ENCODE measurements at places on chromosomes 16 and 17.

GRCh38 chr17:19978805-19979211, 1.2 kb upstream of the AKAP10 start:
- no peak for DNase-seq

DNA sequence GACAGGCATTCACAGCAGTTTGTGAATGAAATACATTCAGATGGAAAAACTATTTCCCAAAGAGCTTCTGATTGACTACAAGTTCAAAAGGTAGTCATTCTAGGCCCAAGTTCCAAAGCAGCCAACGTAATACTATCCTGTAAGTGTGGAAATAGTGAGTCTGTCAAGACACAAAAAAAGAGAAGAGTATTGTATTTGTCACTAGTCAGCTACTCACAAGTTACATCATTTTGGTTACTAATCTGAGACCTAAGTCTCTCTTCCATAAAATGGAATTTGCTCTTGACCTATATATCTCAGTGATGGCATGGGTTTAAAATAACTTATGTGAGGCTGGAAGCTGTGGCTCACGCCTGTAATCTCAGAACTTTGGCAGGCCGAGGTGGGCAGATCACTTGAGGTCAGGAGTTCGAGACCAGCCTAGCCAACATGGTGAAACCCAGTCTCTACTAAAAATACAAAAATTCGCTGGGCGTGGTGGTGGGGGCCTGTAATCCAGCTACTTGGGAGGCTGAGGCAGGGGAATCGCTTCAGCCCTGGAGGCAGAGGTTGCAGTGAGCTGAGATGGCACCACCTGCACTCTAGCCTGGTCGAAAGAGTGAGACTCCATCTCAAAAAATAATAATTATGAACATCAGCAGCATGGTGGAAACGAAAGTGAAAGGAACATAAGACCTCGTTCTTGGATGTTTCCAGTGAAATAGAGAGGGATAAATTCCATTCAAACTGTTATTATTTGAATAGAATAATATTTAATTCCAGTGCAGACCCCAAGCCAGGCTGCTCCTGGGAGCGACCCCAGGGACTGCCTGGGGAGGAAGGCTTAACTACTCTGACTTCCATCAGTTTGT, 2.9 kb downstream of the CMC2 start:
- DNase-seq, result no peak

GRCh38 chr16:85420501-85421337, 192.4 kb upstream of the GSE1 start:
- no peak for DNase-seq

DNA sequence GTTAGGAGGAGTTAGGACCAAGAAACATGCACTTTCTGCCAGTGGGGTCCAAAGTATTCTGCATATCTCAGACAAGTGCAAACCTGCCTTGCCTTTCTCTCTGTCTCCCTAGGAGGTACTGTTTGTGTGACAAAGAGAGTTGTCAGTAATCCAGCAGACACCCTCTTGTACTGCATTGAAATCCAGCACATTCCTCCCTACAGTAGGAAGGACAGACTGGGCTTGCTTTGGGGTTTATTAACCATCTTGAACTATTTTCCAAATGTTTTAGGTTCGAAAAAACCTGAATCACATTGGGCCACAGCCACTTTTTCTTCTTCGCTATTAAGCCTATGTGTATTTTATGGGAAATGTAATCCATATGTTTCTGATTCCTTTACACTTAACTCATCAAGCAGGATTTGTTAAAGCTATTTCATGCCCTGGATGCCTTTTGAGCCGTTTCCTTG, 204.2 kb upstream of the KCNJ16 start:
- no peak for DNase-seq

DNA sequence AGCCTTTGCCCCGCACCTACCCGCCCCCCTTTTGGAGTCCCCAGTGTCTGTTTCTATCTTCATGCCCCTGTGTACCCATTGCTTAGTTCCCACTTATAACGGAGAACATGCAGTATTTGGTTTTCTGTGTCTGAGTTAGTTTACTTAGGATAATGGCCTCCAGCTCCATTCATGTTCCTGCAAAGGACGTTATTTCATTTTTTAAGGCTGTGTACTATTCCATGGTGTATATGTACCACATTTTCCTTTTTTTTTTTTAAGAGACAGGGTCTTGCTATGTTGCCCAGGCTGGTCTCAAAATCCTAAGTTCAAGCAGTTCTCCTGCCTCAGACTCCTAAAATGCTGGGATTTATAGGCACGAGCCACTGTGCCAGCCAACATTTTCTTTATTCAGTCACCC, 4.1 kb upstream of the TGFB1I1 start:
- DNase-seq, result no peak

GRCh38 chr16:11683145-11683544, 14.9 kb downstream of the SNN start:
- no peak for DNase-seq

GRCh38 chr17:51799240-51799639, 359.3 kb downstream of the CA10 start:
- DNase-seq, result no peak

GRCh38 chr16:88773812-88774291, 11.2 kb downstream of the PIEZO1 start:
- DNase-seq, result no peak

GRCh38 chr16:51542981-51543815, 392.1 kb upstream of the SALL1 start:
- DNase-seq, result no peak

DNA sequence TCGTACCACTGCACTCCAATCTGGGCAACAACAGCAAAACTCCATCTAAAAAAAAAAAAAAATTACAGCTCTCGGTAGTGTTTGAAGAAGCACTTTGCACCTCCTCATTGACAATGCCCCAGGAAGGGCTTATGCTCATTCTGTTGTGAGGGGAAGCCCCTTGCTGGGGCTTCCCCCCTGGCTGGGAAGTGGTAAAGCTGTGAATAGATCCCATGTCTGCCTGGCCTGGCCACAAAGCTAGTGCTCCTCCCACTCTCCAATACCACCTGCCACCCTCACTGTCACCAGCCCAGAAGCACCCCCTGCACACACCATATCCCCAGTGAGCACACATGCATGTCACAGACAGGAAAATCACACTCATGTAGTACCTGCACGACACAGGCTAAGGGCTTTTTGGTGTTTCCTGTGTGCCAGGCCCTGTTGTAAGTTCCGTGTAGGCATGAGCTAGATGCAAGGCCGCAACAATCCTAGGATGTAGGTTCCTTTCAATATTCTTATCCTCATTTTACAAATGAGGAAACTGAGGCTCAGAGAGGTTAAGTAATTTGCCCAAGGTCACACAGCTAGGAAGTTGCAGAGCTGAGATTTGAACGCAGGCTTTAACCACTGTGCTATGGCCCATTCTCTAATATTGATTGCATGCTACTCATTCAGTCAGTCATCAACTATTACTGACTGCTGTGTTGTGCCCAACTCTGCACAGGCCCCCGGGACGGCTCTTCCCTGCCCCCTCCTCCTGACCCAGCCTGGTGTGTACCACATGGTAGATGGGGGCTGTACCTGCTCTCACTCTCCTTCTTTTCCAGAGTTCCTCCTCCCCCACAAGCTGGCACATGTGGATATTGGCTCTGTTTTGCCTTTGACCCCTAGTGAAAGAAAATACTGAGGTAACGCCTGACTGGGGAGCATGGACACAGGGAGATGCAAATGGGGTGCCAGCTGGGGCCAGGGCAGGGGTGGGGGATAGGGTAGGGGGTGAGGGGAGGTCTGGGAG, 11.9 kb upstream of the COL1A1 start:
- no peak for DNase-seq

DNA sequence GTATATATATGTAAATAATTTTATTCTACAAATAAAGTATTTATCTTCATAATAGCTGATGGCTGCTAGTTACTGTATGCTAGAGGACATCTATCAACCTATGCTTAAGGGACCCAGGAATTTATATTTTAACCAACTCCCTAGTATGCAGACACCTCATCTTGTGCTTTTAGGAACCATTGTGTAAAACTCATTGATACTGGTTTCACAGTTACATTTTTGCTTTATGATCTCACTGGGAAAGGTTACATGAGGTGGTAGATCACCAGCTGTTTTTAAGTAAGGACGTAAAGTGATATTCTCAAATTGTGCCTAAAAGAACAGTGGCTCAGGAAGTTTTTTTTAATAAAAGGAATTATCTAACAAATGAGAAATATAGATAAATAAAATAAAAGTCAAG, 56.4 kb downstream of the VMP1 start:
- no peak for DNase-seq

GRCh38 chr16:68022728-68023537, at the start of the genes DDX28 and DUS2:
TSS of gene DDX28 (minus strand) at chr16:68023232. CDS start at chr16:68023202, 30 bp downstream.
TSS of gene DUS2 (plus strand) at chr16:68023284. CDS start at chr16:68038024, 14,740 bp downstream.
- peak; percentile 62 for DNase-seq

- no peak for DNase-seq
Observed at GRCh38 chr17:3926860-3927627, 10.8 kb upstream of the P2RX1 start.

DNA sequence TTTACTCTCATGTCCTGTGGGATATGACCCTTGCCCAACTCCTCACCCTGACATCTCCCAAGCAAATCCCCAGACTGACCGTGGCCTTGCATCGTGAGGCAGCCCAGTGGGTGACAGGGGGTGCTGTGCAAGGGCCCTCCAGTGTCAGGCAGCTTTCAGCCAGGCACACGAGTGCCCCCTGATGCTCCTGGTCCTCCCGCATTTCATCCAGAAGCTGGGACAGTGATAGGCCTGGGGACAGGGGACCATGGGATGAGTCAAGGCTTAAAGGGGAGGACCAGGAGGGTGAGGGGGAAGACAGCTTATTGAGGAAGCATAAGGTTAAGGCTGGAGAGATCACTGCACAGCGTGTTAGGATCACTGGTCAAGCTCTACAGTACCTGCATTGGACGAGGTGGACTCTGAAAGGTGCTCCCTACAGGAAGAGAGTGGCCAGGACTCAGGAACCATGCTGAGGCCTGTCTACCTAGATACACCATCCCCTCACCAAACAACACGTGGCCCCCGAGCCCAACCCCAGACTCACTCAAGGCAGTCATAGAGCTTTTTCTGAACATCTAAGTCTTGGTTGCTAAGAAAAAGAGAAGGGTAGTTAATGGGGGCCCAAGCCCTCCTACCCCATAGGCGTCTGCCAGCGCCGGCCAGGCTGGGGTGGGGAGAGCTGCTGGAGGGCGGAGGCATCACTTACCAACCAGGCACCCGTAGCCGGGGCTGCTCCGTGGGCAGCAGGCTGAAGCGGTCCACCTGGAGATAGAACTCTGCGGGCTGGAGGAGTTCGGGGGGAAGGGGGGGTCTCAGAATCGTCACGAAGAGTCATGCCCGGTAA, 998 bp downstream of the ACD start:
- no peak for DNase-seq

DNA sequence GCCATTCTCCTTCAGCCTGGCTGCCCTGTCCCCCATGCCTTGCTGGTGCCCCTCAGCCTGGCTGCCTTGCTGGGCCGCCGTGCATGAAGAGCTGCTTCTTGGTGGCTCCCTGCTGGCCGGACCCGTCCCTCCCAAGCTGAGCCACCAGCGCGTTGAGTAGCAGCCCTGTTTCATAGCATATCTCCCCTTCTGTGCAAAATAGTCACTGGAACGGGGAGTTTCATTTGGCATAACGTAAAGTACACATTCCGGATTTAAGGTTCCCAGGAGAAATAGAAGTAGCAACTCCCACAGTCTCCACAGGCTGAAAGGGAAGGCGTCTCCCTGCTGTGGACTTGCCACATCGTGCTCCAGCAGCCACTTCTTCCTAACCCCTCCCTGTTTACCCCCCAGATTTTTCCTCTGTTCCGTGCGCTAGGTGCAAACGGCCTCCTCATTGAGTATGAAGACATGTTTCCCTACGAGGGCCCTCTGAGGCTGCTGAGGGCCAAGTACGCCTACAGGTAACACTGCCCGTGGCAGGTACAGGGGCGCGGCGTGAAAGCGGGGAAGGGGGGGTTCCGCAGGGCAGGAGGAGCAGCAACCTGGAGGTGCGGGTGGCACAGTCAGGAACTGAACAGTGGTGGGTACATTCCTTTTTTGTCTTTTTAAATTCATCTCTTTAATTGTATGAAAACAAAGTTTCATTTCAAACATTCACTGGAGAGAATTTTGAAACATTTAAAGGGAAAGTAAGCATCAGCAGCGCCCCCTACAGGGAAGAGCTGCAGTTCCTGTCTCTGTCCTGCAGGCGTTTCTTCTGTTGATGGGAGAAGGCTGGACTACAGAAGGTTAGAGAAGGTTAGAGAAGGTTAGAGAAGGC, 5.8 kb upstream of the OGFOD3 start:
- DNase-seq, result no peak

DNA sequence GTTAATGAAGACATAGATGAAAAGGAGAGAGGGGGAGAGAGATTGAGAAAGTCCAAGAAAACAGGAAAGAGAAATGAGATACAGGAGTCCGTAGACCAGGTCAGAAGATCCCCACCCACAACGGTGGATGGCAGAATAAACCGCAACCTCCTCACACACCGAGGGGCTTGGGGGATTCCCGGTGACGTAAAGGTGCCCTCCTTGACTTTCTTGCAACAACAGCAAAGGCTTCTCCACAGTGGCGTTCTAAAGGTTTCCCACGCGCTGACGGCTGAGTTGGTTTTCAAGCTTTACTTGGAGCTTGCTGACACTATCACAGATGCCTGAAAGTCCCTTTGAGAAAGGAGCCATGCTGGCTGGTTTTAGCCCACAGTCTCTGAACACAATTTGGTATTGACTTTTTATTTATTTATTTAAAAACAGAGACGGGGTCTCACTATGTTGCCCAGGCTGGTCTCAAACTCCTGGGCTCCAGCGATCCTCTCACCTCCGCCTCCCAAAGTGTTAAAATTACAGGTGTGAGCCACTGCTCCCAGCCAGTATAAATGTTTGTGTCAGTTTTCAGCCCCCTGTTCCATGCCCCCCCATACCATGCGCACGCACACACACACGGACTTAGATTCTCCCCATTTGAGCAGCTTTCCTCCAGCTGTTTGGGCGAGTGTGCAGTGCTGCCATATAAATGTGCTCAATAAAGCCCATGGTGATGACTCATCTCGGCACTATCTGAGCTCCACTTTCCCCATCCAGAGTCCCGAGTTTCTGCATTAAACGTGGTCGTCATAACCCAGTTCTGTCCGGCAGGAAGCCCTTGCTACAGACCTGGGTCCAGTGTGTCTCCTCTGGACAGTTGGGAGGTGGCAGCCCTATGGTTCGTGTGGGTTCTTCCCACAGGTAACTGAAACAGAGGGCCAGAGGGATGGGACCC, 33.0 kb upstream of the SEC14L1 start:
- DNase-seq, result no peak

Measured in esophagus squamous epithelium (tissue), 5 donors.